Activated naive CD4-positive, alpha-beta T cell treated with anti-CD3 and anti-CD28 coated beads, Interleukin-2, amount 10 ng/mL, durations not matched to agents 7 days and 5 days (primary cell): ENCODE measurements at places on chromosomes 4 and X.
A peak's percentile ranks its signal among the peaks of the same experiment; 100 is the strongest.

- no peak for DNase-seq
Measured at GRCh38 chrX:97046867-97047266, 163.2 kb downstream of the RPA4 start.

GRCh38 chr4:32135642-32136041 lies 1415.5 kb downstream of the PCDH7 start:
- DNase-seq = no peak

DNA sequence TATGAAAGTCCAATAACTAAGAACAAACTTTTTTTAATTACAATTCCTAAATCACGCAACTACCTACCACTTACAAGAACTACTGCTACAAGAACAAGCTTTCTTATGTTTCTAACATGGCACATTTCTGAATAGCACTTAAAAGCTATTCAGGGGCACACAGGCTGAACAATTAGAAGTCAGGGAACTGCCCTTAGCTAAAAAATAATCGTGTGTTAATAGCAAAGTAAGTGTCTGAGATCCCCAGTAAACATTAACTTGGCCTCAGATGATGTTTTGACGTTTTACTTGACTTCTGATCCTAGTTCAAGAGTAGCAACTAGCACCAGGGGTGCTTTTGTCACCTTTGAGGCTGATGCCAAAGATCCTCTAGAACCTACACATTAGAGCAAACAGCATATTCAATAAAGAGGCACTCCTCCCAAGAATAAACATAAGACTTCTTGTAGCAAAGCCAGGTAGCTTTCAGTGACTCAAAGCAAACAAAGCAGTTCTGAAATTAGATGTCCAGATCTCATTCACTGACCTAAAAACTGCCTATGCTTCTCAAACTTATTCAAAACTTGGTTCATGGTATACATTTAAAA lies 16.2 kb downstream of the SPOCK3 start:
- DNase-seq = no peak

DNA sequence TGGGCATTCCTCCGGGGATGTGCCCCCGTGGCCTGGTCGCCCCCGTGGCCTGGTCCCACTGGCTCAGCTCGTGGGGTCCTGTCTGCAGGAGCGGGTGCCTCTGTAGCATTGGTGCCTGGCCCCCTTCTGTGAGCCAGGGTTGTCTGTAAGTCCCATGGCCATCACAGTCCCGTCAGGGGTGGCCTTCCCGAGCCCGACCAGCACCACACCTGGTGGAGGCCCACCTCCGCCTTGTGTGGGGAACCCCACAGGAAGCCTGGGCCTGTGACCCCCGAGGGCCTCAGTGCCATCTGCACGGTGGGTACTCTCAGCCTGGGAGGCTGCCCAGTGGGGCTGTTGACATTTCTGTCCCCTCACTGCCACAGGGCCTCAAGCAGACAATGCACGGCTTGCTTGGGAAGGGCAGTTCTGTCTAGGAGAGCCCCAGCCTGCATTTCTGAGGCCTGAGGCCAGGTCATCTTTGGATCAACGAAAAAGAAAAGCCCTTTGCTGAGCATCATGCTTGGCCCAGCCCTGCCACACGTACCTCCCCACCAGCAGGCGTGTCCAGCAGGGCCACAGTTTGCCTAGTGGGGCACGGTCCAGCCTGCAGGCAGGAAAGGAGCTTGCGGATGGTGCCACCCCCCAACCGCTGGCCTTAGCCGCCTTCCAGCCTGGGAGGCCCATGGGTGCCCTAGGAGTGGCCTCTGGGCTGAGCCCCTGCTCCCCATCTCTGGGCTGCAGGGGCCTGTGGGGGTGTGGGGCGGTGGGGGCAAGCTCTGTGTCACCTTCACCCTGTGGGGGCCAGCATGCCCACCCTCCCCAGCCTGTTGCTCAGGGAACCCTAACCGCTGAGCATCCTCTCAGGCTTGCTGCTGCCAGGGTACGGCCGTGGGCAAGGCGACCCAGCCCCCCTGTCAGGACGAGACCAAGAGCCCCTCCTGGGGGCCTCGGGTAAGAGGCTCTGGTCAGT lies 23.2 kb downstream of the NKX1-1 start:
- DNase-seq = no peak

DNA sequence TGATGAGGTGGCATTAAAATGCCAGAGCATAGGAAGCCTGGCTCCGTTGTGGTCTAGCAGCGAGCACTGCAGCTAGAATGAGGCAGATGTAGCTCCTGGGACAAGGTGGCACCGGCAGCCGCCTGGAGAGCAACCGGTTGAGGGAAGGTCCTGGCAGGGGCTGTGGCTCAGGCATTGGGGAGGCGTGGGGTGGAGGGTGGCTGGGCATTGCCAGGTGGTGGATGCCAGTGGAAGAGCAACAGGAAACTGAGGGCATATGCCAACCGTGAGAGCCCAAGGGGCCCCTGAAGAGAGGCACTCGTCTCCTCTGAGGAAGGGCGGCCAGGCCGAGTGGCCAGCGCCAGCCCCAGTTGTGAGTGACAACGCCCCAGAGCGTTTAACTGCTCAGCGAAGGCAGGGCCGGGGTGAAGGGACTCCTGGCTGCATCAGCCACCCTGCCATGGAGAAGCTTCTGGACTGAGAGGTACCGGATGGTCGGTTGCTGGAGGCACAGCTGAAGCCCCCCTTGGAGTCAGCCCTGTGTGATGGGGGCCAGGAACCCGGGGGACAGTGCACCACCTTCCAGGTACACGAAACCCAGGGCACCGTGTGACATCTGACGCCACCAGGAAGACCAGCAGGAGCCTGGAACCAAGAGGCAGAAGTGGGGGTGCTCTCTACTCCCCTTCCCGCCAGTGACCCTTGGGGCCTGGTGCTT lies 13.2 kb upstream of the PDE6B start:
- no peak for DNase-seq

GRCh38 chr4:87978681-87979080 lies 3.2 kb downstream of the SPP1 start:
- no peak for DNase-seq

DNA sequence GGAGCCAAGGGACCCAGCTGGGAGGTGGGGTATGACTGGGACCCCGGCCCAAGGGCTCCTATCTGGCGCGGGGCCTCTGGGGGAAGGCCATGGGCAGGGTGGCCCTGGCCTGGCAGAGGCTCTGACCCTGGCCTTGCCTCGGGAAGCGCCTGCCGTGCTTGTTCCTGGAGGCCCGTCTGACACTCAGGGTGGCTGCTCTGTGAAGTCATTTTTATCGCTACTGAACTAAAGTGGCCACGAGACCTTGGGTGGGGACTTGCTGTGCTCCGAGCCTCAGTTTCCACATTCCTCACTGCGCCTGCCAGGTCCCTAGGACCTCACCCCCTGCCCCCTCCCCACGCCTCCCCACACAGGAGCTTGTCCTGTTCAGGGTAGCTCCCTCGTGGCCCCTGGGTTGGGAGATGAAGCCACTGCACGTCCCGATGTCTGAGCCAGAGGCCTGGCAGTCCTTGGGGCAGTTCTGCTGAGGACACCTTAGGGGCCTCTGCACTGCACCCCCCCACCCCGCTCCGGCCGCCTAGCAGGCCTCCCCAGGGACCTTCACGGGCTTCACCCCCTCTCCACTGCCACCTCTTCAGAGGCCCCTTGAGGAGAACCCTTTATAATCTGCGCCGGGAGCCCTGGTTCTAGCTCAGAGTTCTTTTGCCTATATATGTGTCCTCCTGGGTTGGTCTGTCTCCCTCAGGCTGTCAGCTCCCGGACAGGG lies 639 bp upstream of the SORCS2 start:
- no peak for DNase-seq

DNA sequence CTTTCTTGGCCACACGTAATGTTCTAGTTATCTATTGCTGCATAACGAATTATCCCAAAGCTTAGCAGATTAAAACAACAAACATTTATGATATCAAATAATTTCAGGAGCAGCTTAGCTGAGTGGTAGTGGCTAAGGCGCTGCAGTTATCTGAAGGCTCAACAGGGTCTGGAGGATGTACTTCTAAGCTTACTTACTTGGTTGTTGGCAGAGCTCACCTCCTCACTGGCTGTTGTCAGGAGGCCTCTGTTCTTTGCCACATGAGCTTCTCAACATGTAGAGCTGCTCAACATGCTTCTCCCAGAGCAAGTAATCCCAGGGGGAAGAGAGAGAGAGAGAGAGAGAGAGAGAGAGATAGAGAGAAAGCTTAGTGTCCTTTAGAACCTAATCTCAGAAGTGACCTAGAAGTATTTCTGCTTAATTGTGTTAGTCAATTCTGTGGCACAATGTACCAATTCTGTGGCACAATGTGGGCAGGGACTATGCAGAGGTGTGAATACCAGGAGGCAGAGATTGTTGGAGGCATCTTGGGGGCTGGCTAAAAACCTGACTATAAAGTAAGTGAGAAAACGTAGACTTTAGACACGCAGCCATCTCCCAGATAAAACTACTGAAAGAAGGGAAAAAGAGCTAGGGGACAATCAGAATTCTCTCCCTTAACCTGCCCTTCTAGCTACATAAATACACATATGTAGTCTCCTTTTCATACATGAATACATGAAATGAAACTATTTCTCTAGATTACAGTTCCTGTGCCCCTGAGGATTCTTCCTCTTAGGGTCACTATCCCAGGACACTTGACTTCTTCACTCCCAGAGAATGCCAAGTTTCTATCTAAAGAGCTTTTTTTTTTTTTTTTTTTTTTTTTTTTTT lies 40.2 kb downstream of the HOPX start:
- DNase-seq = no peak

GRCh38 chr4:7926822-7927221 lies 12.8 kb downstream of the AFAP1 start:
- no peak for DNase-seq

GRCh38 chr4:24719615-24720014 lies 75.8 kb upstream of the SOD3 start:
- DNase-seq = no peak

GRCh38 chrX:15686818-15687685 lies 22.4 kb upstream of the CLTRN start:
- DNase-seq = peak; percentile 69

DNA sequence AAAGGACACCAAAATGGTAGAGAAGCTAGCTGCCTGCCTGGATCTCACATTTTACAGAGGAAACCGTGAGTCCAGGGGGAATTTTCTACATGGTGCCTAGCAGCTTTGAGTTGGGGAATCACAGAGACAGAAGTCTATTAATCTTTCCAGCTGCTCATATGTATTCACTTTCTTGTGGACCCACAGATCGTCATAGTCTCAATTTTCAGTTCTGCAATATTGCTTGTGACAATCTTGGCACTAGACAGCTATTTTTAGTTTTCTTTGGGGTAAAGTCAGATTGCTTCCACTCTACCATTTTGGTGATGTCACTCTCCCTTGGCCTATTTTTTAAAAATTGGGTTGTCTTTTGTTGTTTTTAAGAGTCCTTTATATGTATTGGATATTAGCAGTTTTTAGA lies 233.4 kb upstream of the STK26 start:
- DNase-seq = no peak

DNA sequence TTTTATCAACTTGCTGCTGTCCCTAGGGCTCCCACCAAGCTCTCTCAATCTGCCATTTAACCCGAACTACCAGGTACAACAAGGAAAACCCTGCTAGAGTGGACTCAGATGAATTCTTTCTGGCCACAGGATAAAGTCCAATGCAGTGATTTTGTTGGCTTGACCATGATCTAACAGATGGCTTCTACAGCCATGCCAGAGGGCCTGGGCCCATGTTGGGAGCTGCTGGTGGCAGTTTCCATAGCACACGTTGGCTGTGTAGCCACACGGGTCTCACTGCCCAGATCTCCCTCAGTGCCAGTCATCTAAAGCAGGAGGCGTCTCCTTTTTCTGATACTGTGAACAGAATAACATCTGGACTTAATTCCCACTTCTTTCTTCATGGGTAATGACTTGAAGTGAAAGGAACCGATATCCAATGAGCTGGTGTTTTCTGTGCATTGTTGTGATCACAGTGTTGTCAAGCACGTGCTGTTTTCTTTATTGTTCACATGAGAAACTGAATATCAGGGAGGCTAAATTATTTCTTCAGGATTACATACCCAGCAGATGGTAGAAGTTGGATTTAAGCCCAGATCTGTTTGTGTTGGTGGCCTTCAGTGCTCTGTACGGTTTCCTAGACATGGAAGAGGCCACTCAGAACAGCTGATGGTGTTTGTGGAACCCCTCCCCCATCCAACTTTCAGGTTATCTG lies 85.2 kb upstream of the CLCN4 start:
- no peak for DNase-seq

GRCh38 chrX:9144701-9145241 lies 110.8 kb upstream of the FAM9B start:
- no peak for DNase-seq

DNA sequence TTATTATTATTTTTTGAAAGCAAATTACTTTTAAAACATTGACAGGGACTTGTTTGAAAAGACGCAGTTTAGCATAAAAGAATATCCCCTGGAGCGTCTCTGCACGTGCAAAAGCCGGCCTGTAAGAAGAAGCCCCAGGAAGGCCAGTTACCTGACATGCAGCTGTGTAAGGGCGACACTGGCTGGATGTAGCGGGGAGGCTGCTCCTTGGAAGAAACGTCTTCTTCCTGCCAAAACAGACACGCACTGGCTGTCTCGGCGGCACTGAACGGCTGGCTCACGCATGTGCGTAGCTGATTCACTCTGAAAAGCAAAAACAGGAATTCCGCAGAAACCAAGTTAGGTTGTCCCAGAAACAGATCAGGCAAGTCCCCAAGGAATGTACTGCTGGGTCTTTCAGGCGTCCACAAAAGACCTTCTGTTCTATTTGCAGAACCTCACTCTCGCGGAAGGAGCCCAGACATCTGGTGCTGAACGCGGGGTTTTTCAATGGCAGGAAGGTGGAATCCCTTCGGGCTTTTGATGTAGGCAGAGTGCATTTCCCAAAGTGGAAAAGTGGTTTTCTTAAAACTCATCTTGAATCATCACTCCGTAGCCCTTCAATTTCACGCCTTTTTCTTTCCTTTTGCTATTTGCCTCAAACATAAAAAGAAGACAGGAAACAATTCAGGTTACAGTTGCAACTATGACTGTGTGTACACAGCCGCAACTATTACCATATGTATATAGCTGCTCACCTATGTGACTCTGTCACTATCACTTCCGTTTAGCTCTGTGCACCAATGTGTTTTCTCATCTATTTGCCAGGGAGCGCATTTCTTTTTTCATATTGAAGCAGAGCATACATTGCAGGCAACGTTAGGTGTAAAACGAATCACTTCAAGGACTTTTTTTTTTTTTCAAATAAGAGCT lies 38.1 kb upstream of the ARSH start:
- DNase-seq = no peak
